ENCODE measurements at places on chromosomes 6 and 20.

DNA sequence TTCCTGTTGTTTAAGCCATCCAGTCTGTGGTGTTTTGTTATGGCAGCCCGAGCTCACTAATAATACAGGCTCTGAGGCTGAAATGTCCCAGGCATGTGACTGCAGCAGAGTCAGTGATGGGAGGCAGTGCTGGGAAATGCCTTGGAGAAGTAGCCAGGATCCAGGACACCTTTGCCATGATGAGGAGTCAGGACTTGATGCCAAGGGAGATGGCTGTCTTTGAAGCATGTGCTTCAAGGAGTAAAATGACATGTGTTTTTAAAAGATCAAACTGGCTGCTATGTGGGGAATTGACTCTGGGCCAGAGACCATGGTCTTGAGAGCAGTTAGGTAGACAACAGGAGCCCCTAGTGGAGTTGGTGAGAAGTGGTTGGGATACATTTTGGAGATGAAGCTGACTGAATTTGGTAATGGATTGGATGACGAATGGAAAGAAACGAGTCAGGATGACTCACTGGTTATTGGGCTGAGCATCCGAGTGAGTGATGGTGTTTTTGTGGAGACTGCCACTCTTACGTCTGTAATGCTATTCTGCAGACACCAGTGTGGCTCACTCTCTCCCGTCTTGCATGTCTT is 322.2 kb downstream of the PLCB1 start:
- DNase-seq, result no peak

DNA sequence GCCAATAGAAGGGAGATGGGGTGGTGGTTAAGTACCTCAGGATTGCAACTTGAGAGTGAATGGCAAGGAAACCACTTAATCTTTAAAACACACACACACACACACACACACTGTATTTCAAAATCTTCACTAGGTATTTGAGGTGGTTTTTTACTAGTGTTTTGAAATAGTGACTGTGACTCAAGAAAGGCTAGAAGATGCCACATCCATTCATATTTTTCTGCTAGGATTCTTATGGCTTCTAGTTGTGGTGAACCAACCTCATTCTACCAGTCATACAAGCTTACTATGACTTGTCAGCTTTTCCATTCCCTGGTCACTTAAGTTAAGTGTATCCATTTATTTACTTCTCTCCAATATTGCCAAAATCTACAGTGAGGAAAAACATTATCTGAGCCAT is 519.4 kb upstream of the JAG1 start:
- no peak for DNase-seq

GRCh38 chr20:22775671-22776139 is 191.3 kb upstream of the FOXA2 start:
- DNase-seq, result no peak

DNA sequence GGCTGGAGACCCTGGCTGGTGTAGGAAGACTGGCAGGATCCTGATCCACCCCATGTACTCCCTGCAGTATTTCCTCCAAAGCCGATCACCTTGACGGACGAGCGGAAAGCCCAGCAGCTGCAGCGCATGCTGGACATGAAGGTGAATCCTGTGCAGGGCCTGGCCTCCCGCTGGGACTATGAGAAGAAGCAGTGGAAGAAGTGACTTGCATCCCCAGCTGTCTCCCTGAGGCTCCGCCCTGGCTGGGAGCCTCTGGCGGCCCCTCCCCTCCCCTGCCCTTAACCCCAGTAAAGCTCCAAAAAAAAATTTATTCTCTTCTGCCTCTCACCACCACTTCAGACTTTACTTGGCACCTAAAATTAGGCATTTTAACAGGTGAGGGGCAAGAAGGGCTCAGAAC is 7.0 kb downstream of the COX4I2 start:
- no peak for DNase-seq

GRCh38 chr20:46772901-46773300 is 63.5 kb downstream of the SLC2A10 start:
- DNase-seq, result no peak
